ENCODE measurements at places on chromosomes 3 and 15.

- no peak for DNase-seq
Measured at GRCh38 chr3:77052733-77053670, 13.1 kb downstream of the ROBO2 start.

DNA sequence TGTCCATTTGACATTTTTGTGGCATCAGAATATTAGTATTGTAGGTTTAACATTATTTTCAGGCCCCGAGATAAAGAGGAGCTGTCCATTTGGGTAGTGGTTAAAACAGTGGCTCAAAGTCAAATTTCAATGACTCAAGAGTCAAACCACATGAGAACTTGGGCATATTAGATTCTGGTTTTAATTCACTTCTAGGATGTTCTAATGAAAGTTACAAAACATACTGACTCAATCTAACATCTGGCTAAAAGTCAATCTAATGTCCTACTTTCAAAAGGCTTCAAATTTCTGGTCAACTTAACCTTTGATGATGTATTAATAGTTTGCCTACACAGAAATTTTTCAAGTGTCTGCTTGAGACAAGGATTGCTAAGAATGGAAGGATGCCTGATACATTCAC is 112.4 kb downstream of the ABI3BP start:
- no peak for DNase-seq

DNA sequence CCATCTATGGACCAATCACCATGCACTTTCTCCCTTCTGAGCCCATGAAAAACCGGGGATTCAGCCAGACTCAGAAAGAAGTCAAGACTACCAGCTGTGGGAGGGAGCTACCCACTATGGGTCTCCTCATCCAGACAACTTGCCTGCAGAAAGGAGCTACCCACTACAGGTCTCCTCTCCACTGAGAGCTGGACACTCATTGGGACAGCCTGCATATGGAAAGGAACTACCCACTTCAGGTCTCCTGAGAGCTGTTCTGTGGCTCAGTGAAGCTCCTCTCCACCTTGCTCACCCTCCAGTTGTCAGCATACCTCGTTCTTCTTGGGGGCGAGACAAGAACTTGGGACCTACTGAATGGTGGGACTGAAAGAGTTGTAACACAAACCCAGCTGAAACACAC is 22.3 kb upstream of the ZBED2 start:
- DNase-seq = no peak

- no peak for DNase-seq
Measured at GRCh38 chr3:184911570-184911969, 99.6 kb downstream of the VPS8 start.

DNA sequence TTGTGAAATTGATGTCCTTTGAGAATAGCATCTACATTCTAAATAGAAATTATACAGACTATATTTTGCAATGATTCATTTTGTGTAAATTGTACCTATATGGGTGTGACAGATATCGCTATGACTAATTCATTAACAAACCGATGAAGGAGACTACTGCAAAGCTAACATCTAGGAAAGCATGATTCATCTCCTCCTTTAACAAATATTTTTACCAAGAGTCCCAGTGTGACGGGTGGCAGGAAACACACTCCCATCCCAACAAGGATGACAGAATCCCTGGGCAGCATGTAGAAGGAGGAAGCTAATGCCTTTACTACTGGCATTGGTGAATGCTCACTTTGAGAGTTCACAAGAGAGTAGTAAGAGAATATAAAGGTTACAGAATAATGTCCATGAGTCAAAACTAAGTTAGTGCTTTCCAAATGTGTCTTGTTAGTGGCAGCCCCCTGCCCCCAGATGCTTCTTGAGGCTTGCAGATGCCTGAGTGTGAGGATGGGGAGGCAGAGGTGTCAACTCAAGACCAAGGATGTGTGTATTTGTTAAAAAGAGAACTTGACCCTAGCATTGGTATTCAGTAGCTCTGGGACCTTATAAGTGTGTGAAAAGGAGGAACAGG is 180.6 kb downstream of the FMN1 start:
- no peak for DNase-seq

DNA sequence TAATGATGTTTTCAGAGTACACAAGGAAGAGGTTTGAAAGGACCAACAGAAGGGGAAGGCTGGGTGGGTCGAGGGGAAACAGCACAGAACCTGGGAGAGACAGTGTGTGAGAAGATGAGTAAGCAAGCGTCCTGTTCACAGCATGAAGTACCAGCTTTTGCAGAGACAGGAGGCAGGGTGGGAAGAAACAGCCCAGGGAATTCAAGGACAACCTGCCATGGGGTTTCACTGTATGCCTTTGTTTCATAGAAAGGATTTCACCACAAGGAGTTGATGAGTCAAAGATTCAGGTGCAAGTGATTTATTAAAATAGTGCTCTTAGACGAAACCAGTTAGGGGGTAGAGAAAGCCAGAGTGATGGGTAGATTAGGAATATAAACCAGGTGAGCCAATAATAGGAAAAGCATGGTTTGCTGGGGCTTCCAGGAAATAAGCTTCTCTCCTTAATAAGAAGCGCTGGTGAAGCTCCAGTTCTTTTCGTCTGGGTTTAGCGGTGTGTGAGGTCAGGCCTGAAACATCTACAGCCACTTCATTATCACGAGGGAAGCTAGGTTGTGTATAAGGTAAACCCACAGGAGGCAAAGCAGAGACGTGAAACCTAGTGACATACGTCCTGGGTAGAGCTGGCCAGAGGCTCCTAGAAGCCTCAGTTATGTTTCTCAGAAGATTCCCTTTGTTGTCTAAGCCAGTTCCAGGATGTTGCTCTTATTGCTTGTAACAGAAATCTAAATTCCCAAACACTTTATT is 3.9 kb downstream of the HHLA2 start:
- no peak for DNase-seq

- no peak for DNase-seq
Measured at GRCh38 chr3:143120716-143121240, 1.2 kb downstream of the CHST2 start.

GRCh38 chr3:151804267-151804666 is 9.6 kb upstream of the AADAC start:
- DNase-seq = no peak

- no peak for DNase-seq
Measured at GRCh38 chr3:99645277-99646106, 7.1 kb downstream of the COL8A1 start.

- DNase-seq = no peak
Measured at GRCh38 chr3:15952543-15953175, 154.9 kb upstream of the ANKRD28 start.

GRCh38 chr15:71791975-71792374 is 18.4 kb upstream of the NR2E3 start:
- no peak for DNase-seq

- DNase-seq = no peak
Measured at GRCh38 chr15:83682476-83683088, 28.7 kb downstream of the ADAMTSL3 start.

GRCh38 chr3:178479446-178479845 is 56.8 kb upstream of the KCNMB2 start:
- DNase-seq = no peak

GRCh38 chr15:91981821-91982800 is 128.6 kb downstream of the SLCO3A1 start:
- DNase-seq = no peak

GRCh38 chr3:172096881-172097420 is 57.6 kb downstream of the FNDC3B start:
- no peak for DNase-seq

GRCh38 chr3:133283958-133284807 is 115.7 kb upstream of the BFSP2 start:
- DNase-seq = no peak

- no peak for DNase-seq
Measured at GRCh38 chr15:42716626-42717025, 20.3 kb downstream of the CDAN1 start.

GRCh38 chr3:180700941-180701340 is 21.7 kb upstream of the CCDC39 start:
- DNase-seq = no peak

- no peak for DNase-seq
Measured at GRCh38 chr3:101988596-101988995, 139.3 kb downstream of the NFKBIZ start.

- DNase-seq = no peak
Measured at GRCh38 chr3:53062905-53063304, 17.0 kb upstream of the SFMBT1 start.

DNA sequence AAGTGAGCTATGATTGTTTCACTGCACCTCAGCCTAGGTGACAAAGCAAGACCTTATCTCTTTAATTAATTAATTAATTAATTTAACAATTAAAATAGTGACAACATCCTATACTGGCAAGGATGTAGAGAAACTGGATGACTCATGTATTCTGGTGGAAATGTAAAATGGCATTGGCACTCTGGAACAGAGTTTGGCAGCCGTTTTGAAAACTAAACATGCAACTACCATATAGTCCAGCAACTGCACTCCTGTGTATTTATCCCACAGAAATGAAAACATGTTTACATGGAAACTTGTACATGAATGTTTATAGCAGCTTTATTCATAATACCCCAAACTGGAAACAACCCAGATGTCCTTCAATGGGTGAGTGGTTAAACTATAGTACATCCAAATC is 56.6 kb downstream of the ANP32A start:
- DNase-seq = no peak

DNA sequence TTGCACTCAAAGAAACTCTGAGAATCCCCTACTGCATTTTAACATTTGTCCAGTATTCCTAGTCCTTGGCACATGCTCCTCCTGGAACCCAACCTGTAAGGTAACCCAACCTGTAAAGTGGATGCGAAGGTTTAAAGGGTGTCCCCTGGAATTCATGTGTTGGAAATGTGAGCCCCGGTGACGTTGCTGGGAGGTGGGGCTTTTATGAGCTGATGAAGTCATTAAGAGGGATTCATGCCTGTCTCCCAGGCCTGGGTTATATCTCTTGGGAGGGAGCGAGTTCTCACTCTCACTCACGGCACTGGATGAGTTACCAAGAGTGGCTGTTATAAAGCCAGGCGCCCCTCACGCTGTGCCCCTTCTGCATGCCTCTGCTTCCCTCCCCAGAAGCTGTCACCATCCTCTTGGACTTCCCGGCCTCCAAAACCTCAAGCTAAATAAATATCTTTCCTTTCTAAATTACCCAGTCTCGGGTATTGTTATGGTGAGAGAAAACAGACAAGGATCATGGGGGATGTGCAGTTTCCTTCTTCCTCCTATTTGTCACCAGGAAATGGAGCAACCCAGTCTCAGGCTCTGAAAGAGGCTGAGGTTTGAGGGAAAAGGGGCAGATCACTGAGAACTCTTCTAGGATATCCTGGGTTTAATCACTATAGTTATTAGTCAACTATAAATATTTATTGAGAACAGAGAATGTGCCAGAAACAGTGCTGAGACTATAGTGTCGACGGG is 7.6 kb downstream of the XXYLT1 start:
- DNase-seq = no peak

- no peak for DNase-seq
Measured at GRCh38 chr3:123123716-123124616, 57.1 kb downstream of the PDIA5 start.

DNA sequence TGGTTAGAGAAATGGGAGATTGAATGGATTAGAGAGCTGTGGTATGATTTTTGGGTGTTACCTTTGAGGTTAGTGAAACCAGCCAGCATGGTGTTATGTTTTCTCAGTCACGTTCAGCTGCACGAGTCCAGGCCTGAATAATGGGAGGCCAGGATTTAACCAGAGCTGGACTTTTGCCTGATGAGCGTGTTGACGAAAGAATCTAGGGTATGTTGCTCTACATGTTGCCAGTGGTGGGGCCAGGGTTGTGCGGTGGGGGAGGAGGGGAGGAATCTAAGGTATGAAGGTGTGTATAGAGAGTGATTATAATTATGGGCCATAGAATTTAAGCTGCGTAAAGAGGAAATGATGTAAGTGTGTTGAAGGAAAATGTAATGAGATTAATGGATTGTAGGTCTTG is 22.8 kb downstream of the MINDY2 start:
- DNase-seq = no peak

- DNase-seq = no peak
Measured at GRCh38 chr3:197335428-197336132, 37.2 kb upstream of the DLG1 start.

DNA sequence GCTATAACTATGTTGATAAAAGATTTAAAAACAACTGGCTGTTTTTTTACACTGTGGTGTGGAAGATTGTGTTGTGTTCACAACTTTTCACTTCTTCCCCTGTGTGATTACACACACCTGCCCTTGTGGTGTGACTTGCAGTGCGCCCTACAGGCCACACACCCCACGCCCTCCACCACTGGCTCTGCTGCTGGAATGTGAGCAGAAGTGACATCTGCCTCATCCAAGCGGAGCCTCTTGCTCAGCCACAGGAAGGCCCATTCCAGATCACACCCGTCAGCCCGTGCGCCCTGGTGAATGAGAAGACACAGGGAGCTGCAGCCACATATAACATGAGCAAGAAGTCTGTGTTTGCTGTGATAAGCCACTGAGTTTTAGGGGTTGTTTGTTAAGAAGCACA is 7.0 kb downstream of the CCR2 start:
- DNase-seq = no peak

GRCh38 chr3:127544803-127545201 is 45.7 kb downstream of the TPRA1 start:
- DNase-seq = peak; percentile 96

GRCh38 chr3:193872265-193872753 is 263.6 kb upstream of the HES1 start:
- no peak for DNase-seq

- no peak for DNase-seq
Measured at GRCh38 chr3:40307176-40307575, 2.3 kb upstream of the EIF1B start.

DNA sequence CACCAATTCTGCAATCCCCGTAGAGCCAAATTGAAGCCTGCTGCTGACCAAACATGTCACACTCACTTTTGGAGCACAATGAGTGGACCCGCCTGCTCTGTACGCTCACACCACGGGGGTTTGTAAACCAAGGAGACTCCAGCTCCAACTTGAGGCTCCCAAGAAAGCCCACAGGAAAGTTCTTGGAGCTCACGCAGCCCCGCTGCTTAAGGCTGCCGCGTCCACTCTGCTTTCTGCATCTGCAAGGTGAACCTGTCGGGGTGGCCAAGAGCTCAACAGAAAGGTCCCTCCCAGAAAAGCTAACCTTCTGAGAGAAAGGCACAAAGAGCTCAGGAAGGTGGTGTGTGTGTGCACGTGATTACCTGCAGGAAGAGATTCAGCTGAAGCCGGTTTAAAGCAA is 94.9 kb downstream of the PCSK6 start:
- DNase-seq = no peak

DNA sequence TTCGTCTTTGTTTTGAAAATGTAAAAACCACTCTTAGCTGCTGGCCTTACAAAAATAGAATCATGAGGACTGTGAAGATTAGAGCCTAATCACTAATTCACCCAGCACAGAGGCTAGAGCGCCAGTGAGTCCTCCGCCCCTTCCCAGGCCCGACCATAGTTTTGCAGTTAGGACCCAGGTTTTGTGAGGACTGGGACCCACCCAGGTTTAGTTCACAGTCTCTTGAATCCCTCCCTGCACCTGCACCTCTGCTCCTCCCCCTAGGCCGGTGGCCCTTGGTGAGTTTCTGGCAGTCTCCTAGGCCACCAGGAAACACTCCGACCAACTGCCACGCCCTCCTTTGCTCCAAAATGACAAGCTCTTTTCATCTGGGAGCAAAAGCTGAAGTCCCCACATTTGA is 136.0 kb upstream of the CCDC54 start:
- peak; percentile 11 for DNase-seq

Data from NCI-H1694 (cell line).